ENCODE measurements at places on chromosomes 7 and 10.
A peak's percentile ranks its signal among the peaks of the same experiment; 100 is the strongest.

DNA sequence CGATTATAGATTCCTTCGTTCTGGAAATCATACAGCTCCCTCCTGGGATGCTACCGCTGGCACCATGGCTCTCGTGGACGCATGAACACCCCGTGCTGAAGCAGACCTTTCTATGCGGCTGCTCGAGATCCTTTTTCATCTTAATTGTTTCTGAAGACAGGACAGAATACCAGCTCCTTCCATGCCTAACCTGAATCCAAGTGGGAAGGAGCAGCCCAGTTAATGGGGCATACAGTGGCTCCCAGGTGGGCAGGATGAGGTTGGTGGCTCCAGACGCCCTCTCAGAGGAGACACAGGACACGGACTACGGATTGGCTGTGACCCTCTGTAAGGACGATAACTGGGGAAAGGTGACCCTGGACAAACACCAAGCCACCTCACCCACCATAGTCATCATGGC lies 18.4 kb upstream of the LOXL4 start:
- no peak for DNase-seq

DNA sequence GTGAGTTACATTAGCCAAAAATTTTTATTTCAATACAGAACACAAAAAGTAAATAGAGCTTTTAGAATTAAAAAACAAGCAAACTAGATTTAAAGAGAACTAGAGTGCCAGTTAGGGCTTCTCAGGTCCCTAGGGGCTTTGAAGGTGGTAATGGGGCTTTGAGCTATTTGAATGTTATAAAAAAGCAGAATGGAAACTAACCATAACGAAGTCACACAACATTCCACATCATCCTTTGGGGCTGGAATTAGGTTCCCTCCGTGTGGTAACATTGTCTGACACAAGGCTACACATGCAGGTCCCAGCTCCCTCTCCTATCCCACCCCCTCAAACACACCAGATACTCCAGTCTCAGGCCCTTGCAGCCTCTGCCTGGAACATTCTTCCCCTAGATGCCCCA lies 15.3 kb downstream of the JAZF1 start:
- DNase-seq: no peak

- DNase-seq: no peak
These were observed 29.2 kb upstream of the APBB1IP start for GRCh38 chr10:26408858-26409494.

GRCh38 chr10:28400176-28400575 lies 97.3 kb upstream of the MPP7 start:
- DNase-seq: no peak

DNA sequence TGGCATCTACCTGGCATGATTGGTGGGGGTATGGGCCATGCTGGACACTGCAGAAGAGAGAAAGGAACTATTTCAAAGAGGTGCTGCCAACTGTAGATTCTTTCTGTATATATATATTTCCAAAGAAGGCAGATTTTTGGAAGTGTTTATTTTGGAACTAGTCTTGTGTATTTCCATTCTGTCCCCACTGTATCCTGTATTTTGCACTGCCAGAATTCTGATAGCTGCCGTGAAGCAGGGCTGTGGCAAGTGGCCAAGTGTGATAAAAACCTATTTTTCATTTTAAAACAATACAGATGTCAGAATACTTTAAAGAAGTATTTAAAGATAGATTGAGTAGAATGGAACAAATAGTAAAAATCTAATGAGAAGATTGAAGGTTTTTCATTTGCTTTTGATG lies 17.1 kb downstream of the MCU start:
- DNase-seq: no peak

- no peak for DNase-seq
These were observed 352.8 kb upstream of the VSTM2A start for GRCh38 chr7:54189330-54189729.

DNA sequence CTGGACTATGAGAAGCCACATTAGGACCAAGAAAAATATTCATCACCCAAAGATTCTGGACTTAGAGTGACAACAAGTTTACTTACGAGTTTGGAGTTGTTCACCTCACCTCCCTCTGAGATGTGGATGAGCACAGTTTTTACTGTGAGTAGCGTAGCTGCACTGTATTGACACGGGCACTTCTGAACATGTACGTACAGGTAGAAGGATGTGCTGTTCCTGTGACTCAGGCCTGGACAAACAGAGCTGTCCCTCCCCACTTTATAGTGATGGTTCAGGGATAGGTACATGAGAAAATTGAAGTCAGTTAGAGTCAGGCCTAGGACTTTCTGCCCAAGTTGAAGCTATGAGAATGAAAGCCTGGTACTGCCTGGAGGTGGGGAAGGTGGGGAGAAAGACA lies 80.9 kb upstream of the DYNC1I1 start:
- no peak for DNase-seq

DNA sequence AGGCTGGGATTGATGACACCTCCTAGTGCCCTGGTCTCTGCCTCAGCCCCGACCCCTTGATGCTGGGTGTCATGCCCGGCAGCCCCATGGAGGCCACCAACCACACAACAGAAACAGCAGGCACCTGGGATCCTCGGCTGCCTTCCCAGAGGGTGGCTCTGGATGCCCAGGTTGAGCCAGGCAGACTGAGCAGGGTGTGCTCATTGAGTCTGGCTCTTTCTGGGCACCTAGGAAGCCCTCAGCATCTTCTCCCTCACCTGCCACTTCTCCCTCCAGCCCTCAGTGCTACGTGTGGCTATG lies 484.5 kb upstream of the MGMT start:
- no peak for DNase-seq

- DNase-seq: no peak
These were observed 442.9 kb downstream of the AUTS2 start for GRCh38 chr7:70040970-70041766.

DNA sequence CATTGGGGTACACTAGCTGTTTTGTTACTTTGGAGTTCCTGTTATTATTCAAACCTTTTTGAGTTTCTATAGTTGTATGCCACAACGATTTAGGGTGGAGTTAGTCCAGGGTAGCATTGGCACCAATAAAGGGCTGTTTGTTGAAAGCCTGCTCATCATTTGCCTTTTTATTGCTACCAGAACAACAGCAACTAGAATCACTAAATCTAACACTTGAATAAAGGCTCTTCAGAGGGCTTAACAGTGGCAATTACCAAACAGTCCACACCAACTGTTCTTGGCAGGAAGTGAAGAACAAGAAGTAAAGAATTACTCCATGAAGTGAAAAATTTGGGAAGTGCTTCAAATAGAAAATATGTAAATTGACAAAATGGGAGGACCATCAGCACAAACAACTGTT lies 621.4 kb downstream of the PHTF2 start:
- no peak for DNase-seq

GRCh38 chr7:45888993-45889366 lies 692 bp downstream of the IGFBP1 start:
- DNase-seq: no peak

DNA sequence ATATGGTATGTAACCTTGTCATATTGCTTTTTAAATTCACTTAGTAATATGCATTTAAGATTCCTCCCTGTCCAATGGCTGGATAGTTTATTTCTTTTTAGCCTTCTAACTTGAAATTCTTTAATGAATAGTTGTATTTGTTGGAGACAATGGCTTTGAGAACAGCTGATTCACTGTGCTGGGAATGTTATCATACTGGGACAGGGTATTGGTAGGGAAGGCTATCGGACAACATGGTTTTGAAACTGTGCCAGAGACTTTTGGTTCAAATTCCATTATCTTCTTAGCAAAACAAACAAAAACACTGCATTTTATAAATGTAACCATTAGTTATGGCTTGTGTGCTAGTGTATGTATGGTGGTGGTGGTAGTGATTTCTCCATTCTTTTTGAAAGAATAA lies 517.1 kb upstream of the ANKRD30A start:
- DNase-seq: no peak

DNA sequence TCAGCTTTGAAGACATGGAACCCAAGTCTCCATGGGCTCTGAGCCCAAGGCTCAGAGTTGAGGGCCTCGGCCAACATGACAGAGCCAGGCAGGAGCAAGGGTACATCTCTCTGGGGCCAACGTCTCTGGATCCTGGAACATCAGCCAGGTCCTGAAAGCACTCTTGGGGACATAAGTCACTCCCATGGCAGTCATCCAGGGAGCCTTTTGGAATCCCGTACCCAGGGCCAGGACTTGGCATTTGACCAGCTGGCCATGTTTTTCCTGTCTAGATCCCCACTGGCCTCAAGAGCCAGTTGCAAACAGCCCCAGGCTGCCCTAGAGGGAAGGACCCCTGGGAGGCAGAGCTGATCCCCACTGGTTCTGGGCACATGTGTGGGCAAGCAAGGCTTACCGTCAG lies 4.3 kb upstream of the CXCL12 start:
- DNase-seq: no peak

DNA sequence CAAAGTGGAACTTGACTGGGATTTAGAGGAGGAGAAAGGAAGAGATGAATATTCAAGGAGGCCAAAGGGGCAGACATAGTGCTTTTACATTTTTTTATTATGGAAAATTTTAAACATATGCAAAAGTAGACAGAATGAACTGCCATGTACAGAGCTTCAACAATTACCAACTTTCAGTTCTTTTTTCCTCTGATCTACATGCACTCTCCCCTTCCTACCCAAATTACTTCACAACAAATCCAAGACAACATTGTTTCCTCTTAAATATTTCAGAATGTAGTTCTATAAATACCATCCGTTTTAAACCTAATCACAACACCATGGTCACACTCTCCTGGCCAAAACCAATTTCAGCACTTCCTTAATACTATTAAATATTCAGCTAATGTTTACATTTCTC lies 83.5 kb upstream of the FZD1 start:
- no peak for DNase-seq

DNA sequence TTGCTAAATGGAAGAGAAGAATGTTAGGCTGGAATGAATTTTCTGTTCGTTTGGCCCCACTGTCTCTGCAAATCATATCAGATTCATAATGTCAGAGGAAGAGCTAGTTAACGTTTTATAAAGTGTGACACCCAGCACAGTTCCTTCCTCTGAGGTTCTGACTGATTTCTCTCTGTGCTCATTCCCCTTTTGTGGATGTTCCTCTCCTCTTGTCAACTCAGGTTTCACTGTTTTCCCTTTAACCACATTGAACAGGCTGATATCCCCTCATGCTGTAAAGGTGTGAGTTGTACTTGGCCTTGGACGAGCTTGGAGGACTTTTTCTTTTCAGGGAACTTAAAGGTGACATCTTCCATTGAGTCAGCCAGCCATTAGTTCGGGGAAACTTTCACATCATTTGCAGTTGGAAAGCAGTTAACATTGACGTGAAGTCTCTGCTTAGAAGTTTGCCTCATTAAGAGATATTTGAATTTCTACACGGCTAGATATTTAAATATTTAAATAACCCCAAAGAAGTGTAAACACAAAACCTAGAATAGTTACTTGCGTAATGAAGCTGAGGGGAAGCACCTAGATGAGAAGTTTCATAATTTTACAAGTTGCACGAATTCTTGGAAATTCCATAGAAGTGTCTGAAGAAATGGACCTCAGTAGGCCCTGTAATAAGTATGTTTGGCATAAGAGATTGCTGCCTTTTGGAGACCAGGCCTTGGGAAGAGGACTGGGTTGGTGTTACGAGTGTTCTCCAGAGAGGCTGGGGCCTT lies 101.5 kb upstream of the EGR2 start:
- DNase-seq: no peak

- DNase-seq: no peak
These were observed 96.5 kb downstream of the GRK5 start for GRCh38 chr10:119303886-119304285.

GRCh38 chr10:93947524-93947923 lies 46.2 kb upstream of the PLCE1 start:
- no peak for DNase-seq

- DNase-seq: no peak
These were observed 52.2 kb downstream of the STEAP1B start for GRCh38 chr7:22447762-22448161.

GRCh38 chr10:31272841-31273240 lies 46.2 kb upstream of the ZEB1 start:
- DNase-seq: no peak

GRCh38 chr7:159020987-159021386 lies 123.7 kb downstream of the VIPR2 start:
- DNase-seq: no peak

- peak; percentile 33 for DNase-seq
These were observed 78.3 kb downstream of the SLC25A40 start for GRCh38 chr7:87797798-87798403.

GRCh38 chr7:81402227-81402626 lies 367.6 kb downstream of the HGF start:
- no peak for DNase-seq

- no peak for DNase-seq
These were observed 55.4 kb downstream of the MKI67 start for GRCh38 chr10:128070721-128071416.

GRCh38 chr10:28833313-28833712 lies 156.0 kb downstream of the BAMBI start:
- no peak for DNase-seq

- no peak for DNase-seq
These were observed 34.8 kb upstream of the JAKMIP3 start for GRCh38 chr10:132030898-132031463.

GRCh38 chr7:157784041-157784835 lies 447.4 kb downstream of the DNAJB6 start:
- no peak for DNase-seq

GRCh38 chr7:40772096-40772495 lies 637.3 kb downstream of the SUGCT start:
- no peak for DNase-seq

DNA sequence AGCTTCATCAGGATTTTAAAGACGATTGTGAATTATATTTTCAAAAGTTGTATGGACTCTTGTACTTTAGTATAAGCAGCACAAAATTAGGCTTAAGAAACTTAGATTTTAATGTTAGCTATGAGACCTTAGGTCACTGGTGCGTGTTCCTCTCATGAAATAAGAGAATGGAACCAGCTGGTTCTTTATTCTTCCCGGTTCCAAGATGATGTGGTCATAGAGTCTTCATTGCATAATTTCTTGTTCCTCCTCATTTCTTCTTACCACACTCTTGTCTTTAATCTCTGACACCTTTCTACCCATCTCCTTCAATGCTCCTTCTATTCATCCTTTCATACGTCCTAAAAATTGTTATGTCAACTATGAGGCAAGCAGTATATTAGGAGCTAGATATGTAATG lies 437.2 kb downstream of the AUTS2 start:
- no peak for DNase-seq

GRCh38 chr7:124032369-124033094 lies at the start of gene TMEM229A:
Gene TMEM229A, minus strand, starts transcription at chr7:124033067. Its CDS starts 64 bp downstream, at chr7:124033003.
- DNase-seq: no peak

All from central memory CD4-positive, alpha-beta T cell (primary cell).